ENCODE measurements at places on chromosomes 11 and 22. TPM values are rescaled to one million over a fixed set of nuclear protein-coding genes. Genes with fewer than 3 reads are reported as not detected.
A peak's percentile ranks its signal among the peaks of the same experiment; 100 is the strongest.

GRCh38 chr11:75856912-75857311 lies 41.9 kb downstream of the UVRAG start:
- no peaks in the 10 kb centered on the region for H3K27me3 ChIP-seq
- H3K4me1 ChIP-seq, result peaks cover 1% of the 10 kb centered on the region
- DNase-seq, result no peak
- H3K4me3 ChIP-seq, result no peak overlapping the region

DNA sequence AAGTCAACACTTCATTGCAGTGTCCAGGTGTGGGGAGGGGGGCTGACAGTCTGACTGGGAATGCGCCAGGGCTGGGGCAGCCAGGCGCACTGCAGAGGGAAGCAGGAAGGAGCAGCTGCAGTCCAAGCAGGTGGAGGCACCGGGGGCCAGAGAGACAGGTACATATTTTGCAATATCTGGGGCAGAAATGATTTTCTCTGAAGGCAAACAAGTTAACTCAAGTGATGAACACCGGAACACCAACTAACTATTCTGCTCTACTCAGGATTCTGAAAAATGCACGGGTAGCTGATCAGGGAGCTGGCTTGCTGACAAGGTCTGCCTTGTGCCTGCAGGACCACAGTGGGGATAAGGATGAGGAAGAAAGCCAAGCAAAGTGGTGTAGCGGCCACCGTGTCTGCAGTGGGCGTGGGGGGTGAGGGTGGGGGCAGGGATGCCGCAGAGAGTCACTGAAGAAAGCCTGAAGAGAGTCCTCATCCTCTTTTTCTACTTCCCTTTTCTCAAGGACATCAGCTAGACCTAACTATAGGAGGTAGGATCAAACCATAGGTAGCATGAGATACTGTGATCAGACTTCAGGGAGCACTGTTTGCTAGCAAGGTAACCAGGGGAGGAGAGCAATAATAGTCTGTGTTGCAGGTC lies 83.4 kb downstream of the SCN3B start:
- H3K36me3 ChIP-seq, result no peaks in the 10 kb centered on the region
- no peak overlapping the region for H3K27ac ChIP-seq
- no peak for DNase-seq
- H3K27me3 ChIP-seq, result no peaks in the 10 kb centered on the region
- no peaks in the 10 kb centered on the region for H3K4me1 ChIP-seq

DNA sequence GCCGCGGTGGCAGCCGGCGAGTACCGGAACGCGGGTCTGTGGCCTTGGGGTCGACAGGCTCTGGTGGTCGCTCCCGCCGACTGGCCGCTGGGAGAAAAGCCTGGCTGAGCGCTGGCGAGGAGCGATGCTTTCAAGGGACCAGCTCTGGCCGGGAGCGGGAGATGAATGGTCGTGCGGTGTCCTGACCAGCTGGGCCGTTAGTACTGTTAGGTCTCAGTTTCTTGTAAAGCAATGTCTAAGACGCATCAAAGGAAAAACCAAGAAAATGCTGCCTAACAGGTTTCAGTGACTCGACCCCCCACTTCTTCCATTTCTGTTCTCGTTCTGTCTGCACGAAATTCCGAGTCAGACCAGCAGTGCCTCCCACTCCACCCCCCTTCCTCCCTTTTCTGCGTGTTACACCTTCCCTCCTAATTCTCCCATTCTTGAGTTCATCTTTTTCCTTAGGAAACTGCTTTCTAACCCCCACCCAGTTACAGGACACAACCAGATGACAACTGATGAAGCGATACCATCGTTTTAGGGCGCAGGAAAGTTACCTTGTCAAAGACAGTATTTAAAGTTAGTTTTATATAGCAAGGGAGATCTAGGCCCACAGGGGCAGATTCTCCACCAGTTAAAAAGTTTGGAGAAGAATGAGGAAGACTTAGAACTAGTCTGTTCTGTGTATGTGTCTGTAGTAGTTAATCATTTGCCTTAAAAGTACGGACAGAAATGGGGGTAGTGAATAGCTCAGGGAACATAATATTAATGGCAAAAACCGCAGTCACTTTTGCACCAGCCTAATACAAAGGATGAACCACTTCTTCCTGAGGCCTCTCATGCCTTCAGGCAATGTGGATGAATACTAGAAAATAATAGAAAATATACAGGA lies 1.0 kb downstream of the CUL5 start:
- peak overlapping the region; percentile 100 for H3K4me3 ChIP-seq
- no peaks in the 10 kb centered on the region for H3K27me3 ChIP-seq
- H3K36me3 ChIP-seq, result no peaks in the 10 kb centered on the region
- peak overlapping the region; percentile 99 for H3K27ac ChIP-seq
- peaks cover 54% of the 10 kb centered on the region for H3K4me1 ChIP-seq

- no peak for DNase-seq
- no peaks in the 10 kb centered on the region for H3K36me3 ChIP-seq
- H3K4me1 ChIP-seq, result no peaks in the 10 kb centered on the region
- no peak overlapping the region for H3K27ac ChIP-seq
Observed at GRCh38 chr22:48335442-48336139, 1492.1 kb downstream of the BRD1 start.

- H3K4me3 ChIP-seq, result peak overlapping the region; percentile 84
- H3K4me1 ChIP-seq, result peaks cover 20% of the 10 kb centered on the region
- H3K27ac ChIP-seq, result peak overlapping the region; percentile 69
- DNase-seq, result no peak
- H3K36me3 ChIP-seq, result peaks cover 28% of the 10 kb centered on the region
- H3K27me3 ChIP-seq, result peaks cover 42% of the 10 kb centered on the region
Observed at GRCh38 chr11:43879789-43880639, 617 bp upstream of the ALKBH3 start.

DNA sequence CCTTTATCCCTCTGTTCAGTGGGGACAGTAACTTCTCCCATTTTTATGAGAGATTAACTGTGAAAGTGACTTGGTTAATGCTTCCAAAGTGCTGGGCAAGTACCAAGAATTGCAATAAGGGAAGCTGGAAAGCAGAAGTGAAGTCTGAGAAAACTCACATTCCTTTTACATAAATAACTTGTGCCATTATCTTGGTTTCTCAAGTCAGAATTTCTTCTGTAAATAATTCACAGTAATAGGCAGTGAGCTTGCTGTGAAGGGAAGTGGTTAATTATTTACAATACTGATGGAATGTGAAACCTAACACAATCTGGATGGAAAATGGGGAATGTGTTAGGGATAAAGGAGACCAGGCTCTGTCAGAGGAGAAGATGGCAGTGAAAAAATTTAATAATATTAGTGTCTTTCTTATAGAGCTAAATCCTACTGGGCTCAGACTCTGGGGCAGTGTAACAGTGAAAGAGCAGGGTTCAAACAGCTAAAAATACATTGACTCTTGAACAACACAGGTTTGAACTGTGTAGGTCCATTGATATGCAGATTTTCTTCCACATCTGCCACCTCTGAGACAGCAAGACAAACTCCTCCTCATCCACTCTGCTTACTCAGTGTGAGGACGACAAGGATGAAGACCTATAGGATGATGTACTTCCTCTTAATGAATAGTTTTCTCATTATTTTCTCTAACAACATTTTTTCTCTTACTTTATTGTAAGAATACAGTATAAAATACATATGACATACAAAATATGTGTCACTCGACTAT lies 251.5 kb upstream of the ISX start:
- H3K27ac ChIP-seq, result no peak overlapping the region
- no peak overlapping the region for H3K4me3 ChIP-seq
- no peak for DNase-seq
- H3K36me3 ChIP-seq, result no peaks in the 10 kb centered on the region
- H3K27me3 ChIP-seq, result no peaks in the 10 kb centered on the region

DNA sequence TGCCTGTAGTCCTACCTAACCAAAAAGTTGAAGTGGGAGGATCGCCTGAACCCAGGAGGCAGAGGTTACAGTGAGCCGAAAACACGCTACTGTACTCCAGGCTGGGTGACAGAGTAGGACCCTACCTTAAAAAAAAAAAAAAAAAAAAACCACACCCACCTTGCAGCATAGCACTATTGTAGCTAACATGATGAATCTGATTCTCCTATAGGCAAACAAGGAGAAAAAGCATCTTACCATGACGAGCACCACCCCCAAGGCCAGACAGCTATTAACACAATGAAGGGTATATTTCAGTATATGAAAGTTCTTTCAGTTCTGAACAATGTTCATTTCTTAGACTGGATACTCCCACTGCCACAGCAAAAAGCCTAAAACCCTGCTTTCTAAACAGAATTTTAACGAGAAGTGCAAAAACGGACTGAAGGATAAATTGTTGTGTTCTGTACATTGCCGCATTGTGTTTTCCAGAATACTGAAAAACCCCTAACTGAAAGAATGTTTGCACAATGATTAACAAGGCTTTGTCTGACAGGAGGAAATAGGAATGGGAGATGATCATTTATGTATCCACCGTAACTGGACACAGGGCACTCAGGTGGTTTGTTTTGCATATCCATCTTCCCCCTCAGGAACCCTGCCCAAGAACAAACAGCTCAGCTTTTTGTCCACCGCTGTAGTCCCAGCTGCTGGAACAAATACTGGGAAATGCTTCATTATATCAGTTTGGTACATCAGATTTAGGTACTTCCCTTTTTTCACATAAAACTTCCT lies 8.9 kb downstream of the PISD start:
- H3K4me3 ChIP-seq, result no peak overlapping the region
- no peak overlapping the region for H3K27ac ChIP-seq
- peaks cover 25% of the 10 kb centered on the region for H3K36me3 ChIP-seq
- no peak for DNase-seq

- no peaks in the 10 kb centered on the region for H3K4me1 ChIP-seq
- no peak overlapping the region for H3K4me3 ChIP-seq
- H3K27ac ChIP-seq, result no peak overlapping the region
- H3K36me3 ChIP-seq, result no peaks in the 10 kb centered on the region
- DNase-seq, result no peak
Observed at GRCh38 chr22:22914726-22915669, 27.4 kb downstream of the IGLL5 start.

The SF3A1 gene
- 109 TPM for total RNA-seq

The MMP7 gene
- total RNA-seq, result not detected

The HEPN1 gene
- not detected for total RNA-seq

Measured in heart right ventricle (tissue), 16 donors.